Non-pigmented ciliary epithelial cell (primary cell): ENCODE measurements at places on chromosomes 7 and 10.
A peak's percentile ranks its signal among the peaks of the same experiment; 100 is the strongest.

DNA sequence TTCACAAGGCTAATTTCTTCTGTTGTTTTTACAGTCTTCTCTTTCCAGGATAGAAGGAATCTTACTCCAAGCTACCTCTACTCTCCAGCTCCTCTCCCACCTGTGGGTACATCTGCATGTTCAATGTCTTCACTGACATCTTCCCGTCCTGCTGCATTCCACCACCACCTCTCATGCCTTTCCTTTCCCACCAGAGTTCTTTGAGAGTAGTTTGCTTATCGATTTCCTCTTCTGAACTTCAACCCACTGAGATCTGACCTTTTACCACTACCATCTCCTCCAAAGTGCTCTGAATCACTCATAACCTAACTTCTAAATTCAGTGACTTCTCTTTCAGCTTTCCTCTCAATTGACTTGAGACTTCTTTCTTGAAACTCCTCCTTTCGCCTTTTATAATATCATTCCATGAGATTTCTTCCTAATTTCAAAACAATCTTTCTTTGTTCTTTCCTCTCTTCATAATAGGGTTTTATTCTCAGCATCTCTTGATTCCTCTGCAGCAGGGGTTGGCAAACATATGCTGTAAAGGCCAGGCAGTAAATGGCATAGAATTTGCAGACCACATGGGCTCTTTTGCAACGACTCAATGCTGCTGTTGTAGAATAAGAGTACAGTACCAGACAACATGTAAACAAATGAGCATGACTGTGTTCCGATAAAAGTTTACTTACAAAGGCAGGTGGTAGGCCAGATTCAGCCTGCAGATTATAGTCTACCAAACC is 22.1 kb downstream of the ACSL5 start:
- DNase-seq = no peak

DNA sequence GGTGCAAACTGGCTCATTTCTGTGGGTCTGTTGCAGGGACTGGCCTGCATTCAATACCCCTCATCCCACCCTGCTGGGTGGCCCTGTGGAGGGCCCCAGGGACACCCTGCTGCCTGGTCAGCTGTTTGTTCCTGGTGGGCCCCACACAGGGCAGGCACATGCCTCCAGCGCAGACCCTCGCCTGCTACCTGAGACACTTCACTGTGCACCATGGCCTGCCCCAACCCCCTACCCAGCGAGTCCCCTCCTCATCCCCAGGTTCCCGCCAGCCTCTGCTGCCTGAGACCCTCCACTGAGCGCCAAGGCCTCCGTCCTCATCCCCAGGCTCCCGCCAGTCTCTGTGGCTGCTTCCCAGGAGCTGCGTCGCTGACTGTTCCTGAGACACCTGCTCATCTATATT is 16.8 kb downstream of the GPR146 start:
- no peak for DNase-seq

- no peak for DNase-seq
Measured at GRCh38 chr7:100398239-100398638, 25.0 kb downstream of the PILRA start.

DNA sequence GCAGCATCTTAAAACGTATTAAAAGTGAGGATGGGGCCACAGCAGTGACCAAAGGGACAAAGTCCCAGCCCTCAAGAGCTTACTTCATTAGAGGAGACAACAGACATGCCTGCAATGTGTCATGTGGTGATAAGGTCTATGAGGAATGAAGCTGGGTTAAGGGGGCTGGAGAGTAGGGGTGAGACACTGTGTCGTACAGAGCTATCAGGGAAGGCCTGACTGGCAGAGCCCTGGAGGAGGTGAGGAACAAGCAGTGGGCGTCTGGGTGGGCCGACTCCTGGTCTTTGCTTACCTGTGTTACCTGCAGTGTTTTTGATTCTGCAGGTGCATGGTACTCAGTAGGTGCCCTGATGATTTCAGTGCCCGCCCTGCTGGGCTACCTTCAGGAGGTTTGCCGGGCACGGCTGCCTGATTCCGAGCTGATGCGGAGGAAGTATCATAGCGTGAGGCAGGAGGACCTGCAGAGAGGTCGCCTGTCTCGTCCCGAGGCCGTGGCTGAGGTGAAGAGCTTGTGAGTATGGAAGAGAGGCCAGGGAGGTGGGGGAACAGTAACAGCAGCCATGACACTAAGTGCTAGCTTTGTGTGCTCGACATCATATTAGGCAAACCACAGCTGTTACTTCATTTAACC is 7.6 kb downstream of the ZFYVE27 start:
- DNase-seq = no peak

DNA sequence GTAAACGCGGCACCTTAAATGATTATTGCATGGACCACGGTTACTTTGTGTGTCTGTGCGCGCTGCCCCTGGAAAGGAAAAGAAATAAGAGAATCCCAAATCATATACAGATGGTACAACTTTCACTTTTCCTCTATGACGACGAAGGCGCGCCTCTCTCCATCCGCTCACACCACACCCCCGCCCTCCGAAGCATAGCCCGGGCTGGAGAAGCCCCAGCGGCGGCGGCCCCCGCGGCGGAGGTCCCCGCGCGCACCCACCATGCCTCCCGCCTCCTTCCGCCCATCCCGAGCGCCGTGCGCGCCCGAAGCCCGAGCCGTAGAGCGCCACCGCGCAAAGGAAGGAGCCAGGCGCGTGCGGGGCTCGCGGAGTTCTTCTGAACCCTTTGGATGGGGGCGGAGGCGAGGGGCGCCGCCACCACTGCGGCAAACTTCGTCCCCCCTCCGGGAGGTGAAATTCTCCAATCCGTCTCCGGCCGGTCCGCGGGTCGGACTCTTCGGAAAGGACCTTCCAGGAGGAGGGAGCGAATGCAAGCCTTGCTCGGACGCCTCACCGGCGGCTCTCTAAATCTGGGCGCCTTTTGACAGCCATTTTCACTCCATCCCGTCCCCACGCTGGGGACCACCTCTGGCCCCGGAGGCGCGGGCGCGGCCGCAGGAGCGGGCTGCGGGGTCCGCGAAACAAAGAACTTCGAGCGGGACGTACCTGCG is 588 bp downstream of the GLI3 start:
- DNase-seq = no peak

- DNase-seq = no peak
Measured at GRCh38 chr10:28668363-28669226, 8.7 kb upstream of the BAMBI start.

GRCh38 chr10:81828251-81828650 is 46.7 kb upstream of the NRG3 start:
- no peak for DNase-seq

DNA sequence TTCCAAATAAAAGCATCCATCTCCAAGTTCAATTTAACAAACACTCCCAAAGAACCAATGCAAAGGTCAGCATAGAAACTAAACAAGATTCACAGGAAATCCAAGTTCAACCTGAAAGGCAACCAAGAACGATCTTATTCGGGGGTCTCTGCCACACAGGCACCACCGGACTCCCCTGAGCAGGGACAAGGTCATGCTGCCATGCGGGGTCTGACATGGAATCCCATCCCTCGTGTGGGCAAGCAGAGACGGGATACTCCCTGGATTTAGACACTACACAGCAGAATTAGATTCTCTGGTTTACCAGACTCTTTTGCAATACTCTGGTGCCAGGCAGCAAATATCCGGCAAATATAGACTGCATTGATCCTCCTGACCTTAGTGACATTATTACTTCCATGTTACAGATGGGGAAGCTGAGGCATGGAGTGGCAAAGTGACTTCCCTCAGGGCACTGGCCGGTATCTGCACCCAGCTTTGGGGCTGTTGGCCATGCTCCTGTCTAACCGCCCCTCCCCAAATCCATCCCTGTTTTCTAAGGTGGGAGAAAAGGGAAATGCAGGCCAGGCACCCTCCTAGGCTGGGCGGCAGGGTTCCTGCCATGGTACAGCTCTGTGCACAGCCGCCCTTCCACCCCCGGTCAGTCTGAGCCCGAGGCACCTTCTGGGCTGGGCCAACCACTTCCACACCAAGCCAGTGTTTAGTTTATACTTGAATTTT is 111.8 kb downstream of the VIPR2 start:
- DNase-seq = no peak

- no peak for DNase-seq
Measured at GRCh38 chr7:129741743-129742213, 130.3 kb downstream of the NRF1 start.

GRCh38 chr10:84200537-84201243 is 6.4 kb downstream of the CDHR1 start:
- DNase-seq = no peak

GRCh38 chr7:158040199-158040598 is 547.4 kb downstream of the PTPRN2 start:
- no peak for DNase-seq

- DNase-seq = no peak
Measured at GRCh38 chr7:1944619-1945210, 274.6 kb downstream of the ELFN1 start.

- DNase-seq = no peak
Measured at GRCh38 chr10:118495499-118495898, 99.9 kb downstream of the PRLHR start.

DNA sequence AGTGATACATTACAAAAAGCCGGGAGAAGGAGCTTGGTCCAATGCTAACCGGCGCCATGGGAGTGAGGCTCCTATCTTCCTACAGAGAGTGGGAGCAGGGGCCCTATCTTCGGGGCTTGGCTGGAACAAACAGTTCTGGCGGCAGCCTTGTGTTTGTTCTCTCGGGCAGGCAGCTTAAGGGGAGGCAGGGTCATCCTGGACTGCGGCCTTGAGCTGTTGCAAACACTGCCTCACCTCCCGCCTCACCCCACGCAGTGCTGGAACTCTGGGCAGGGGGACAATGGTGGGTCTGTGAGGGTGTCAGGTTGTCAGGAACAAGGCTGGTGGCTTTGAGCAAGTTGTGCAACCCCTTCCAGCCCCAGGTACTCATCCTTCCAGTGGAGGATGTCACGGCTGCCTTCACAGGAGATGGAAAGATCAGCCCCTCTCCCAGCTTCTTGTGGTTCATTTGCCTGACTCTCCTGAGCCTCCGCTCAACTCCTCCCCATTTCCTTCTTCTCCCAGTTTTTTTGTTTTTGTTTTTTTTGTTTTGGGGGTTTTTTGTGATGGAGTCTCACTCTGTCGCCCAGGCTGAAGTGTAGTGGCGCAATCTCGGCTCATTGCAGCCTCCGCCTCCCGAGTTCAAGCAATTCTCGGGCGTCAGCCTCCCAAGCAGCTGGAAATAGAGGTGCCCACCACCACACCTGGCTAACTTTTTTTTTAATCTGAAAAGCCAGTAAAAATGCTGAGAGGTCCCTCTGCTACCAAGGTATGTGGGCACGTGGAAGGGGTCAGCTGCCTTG is 57.4 kb downstream of the SPOCK2 start:
- no peak for DNase-seq

GRCh38 chr7:141074162-141074991 is 513 bp downstream of the TMEM178B start:
- no peak for DNase-seq

DNA sequence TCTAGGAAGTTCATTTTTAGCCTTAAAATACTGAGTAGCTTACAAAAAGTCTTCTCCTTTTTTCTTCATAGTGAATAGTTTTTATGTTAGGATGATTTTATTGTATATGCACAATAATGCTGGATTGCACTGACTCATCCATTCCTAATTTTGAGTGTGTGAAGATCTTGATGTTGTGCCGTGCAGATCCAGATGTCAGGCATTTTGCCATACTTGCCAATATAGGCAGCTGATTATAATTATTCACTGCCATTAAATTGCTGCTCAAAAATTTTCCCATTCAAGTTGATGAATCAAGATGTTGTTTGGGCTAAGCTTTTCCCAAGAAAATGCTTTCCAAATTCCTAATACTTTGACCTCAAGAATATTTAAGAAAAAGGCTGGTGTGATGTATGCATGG is 218.3 kb downstream of the AHR start:
- no peak for DNase-seq

- no peak for DNase-seq
Measured at GRCh38 chr7:142094861-142095260, 16.7 kb upstream of the MGAM2 start.

DNA sequence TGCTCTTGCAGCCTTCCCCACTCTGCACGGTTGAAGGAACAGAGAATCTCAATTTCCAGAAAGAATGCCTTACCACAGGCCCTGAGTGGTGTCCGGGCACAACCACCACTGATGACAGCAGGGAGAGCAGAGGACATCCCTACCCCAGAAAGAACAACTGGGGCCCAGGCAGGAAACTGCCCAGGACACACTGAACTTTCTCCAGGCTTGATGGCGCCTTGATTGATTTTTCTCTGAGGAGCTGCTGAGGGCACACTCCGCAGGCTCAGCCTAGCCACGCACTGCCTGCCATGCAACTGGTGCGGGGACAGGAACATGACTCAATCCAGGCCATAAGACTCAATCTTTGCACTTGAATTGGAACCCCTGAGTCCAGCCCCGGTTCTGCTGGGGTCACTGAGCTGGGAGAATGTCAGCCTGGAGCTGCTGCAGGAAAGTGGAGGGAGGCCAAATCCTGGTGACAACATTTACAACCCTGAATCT is 5.9 kb downstream of the AKR1B1 start:
- DNase-seq = no peak

- no peak for DNase-seq
Measured at GRCh38 chr10:44998146-44998631, 2.5 kb upstream of the ZNF22 start.

- DNase-seq = peak; percentile 30
Measured at GRCh38 chr10:76036111-76036940, 604.9 kb downstream of the LRMDA start.

- DNase-seq = no peak
Measured at GRCh38 chr10:14372606-14373005, 41.9 kb upstream of the FRMD4A start.

GRCh38 chr7:131370523-131370968 is 42.9 kb downstream of the MKLN1 start:
- DNase-seq = no peak

- no peak for DNase-seq
Measured at GRCh38 chr10:94677691-94678090, 5.8 kb upstream of the CYP2C18 start.

GRCh38 chr10:12709521-12709963 is 292.0 kb downstream of the CCDC3 start:
- no peak for DNase-seq

DNA sequence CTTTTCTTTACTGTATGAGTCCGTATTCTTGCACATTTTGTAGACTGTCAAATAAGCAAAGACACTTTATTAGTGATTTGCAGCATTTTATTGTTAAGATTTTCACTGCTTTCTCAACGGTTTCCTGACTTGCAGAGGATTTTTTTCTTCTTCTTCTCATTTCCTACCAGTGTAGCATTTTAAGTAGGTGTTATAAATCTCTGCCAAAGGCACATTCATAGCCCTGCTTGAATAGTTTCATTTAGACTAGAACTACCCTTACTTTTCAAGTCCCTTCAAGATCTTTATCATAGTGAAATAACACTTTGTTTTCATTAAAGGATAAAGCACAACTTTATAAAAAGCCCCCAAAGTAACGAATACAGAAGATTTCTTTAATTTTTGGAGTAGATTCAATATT is 271.4 kb downstream of the TSPAN12 start:
- DNase-seq = no peak

- DNase-seq = no peak
Measured at GRCh38 chr7:122791959-122792545, 89.3 kb upstream of the RNF148 start.

DNA sequence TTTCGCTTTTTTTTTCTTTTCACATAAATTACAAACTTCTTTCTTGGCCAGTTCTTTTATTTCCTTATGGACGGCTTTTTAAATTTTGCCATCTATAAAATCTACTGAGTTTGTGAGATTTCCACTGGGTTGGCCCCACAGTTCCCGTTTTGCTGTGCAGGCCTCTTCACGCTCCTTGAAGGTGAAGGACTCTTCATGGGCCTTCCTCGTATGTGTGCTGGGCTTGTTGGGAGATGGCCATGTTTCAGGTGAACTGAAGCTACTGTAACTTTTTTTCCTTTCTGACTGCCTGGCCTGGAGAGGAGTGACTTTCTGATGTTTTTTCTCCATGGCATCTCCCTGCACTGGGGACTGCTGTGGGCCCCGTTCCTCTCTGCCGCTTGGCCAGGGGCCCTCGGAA is 262.4 kb downstream of the COBL start:
- no peak for DNase-seq
